ENCODE measurements at places on chromosomes 5 and 9.
A peak's percentile ranks its signal among the peaks of the same experiment; 100 is the strongest.

- no peak for DNase-seq
Observed at GRCh38 chr5:34547300-34548085, 108.6 kb upstream of the RAI14 start.

- DNase-seq: no peak
Observed at GRCh38 chr5:2300421-2300820, 417.7 kb upstream of the IRX4 start.

DNA sequence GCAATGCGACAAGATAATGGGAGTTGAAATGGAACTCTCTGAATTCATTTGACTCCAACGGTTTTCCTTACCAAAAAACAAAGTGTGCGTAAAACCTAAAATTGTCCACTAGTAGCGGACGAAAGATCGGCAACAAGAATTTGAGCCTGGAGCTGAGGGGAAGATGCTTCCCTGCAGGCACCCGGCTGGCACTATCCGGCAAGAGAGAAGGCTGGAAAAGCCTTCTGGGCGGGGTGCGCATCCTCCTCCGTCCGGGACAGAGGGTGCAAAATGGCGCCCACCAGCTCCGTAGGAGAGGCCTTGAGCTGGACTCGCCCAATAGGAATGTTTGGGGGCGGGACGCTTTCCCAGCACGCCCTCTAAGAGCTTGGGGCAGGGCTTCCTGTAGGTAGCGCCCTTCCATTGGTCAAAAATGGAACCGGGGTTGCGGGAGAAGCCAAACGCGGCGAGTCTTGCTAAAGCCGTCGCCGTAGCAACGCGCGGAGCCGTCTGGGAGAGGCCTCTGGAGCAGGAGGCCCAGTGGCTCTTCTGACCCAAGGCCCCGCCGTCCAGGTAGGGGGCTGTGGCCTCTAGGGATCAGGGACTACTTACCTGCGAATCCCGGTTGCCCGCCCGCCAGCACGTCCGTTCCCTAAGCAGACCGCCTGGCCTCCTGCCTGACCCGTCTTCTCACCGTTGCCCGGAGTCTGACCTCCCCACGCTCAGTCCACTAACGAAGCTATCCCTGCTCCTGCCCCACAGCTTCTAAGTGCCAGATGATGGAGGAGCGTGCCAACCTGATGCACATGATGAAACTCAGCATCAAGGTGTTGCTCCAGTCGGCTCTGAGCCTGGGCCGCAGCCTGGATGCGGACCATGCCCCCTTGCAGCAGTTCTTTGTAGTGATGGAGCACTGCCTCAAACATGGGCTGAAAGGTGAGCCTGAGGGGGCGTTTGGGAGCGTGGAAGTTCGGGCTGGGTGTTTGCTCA, 9.2 kb downstream of the RUFY1 start:
- peak; percentile 79 for DNase-seq

DNA sequence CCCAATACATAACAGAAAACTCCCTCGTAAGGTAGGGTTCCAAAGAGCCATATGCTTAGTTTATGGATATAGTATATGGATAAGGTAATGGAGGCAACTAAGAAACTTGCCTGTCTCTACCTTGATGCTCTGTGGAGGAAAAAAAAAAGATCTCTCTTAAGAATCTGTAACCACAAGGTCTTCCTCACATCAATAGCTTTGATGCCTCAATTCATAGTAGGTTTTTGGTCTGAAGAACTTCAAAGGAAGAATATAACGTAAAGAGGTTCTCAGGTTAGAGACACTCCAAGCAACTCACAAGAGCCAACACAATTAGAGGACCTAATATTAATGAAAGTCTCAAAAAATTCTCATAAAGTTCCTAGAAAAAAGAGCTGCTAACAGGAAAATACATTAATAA, 140.2 kb downstream of the FBN2 start:
- DNase-seq: no peak

- DNase-seq: no peak
Observed at GRCh38 chr9:96555567-96556386, 63.9 kb downstream of the CDC14B start.

Data from activated CD8-positive, alpha-beta memory T cell treated with anti-CD3 and anti-CD28 coated beads for 1 hour (primary cell).